ENCODE measurements at places on chromosomes 12 and 14.

- DNase-seq = no peak
These were observed 1316.9 kb upstream of the SEL1L start for GRCh38 chr14:82850576-82850975.

DNA sequence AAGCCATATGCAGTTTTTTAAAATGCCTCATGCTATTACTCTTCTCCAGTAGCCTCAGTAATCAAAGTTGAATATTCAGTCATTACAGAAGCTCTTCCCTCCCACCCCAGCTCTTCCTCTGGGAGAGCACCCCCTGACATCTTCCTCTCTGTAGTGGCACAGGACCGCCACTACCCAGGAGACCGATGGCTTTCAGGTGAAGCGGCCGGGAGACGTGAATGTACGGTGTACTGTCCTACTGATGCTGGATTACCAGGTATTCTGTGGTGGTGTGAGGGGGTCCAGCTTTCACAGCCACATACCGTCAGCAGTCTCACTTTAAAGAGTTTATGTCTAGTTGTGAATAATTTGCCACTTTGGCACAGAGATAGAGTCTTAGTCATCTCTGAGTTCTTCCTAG is 4.6 kb downstream of the SMARCD1 start:
- DNase-seq = no peak

GRCh38 chr12:93569301-93569655 is 3.2 kb upstream of the SOCS2 start:
- no peak for DNase-seq

GRCh38 chr14:59305836-59306555 is 117.5 kb downstream of the DAAM1 start:
- no peak for DNase-seq

DNA sequence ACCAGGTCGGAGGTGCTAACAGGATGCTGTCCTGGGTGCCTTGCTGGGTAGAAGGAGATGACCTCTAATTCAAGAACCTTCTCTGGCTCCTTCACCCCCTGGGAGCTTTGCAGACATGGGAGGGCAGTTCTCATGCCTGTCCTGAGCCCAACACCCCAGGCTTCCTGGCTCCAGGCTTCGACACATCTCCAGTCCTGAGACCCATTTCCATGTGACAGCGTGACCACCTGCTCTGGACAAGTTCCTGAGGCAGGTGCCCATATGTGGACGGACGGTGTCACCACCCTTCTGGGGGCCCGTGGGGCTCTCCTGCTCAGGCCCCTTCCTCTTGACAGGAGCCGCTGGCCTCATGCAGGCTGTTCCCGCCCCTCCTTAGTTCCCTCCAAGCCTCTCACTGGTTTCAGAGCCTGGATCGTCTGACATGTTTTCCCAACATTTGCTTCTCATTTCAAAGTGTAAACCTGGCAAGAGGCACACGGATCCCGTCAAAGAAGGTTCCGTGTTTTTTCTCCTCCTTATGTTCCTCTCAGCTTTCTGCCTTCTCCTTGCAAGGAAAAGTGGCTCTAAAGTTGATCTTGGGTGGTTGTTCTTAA is 291.9 kb upstream of the RTL1 start:
- no peak for DNase-seq

DNA sequence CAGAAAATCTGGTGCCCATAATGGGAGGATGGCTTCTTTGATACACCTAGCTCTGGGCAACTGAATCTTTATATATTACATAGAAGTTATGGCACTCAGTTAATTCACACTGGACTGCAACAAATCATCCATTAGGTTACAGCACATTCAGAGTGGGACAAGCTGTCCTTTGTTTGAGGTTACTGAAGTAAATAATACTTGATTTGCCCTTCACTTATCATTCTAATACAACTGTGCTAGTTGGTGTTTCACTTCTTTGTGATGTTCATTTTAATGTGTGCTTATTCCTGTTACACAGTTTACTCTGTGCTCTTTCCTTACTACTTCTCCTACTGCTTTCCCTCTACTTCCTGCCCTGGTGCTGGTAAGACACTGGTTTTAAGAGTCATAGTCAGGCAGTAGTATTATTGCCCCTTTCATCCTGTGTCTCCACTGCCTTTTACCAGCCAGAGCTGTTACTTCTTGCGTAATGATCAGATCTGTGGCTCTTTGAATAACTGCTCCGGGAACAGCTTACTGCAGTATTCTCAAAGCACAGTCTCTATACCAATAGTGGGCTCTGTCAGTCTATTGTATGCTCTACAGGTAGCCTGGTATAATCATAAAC is 36.4 kb upstream of the GXYLT1 start:
- DNase-seq = no peak

DNA sequence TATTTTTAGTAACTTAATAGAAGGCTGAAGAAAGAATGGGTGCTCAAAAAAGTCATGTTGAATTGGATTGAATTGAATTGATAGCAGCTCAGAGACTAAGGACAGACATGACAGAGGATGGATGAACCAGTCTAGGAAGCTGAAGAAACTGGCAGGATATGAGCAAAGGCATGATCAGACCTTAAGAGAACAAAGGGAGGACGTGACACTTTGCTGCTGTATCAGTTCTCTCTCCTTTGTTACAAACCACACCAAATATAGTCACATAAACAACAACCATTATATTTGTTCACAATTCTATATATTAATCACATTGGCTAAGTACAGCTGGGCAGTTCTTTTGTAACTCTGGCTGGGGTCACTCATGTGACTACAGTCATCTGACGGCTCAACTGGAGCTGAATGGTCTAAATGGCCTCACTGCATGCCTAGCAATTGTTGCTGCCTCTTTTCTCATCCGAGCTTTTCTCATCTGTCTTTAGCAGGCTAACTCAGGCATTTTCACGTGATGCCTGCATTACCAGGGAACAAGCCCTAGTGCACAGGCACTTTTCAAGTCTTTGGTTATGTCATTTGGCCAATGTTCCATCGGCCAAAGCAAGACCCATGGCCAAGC is 355.0 kb downstream of the ETNK1 start:
- no peak for DNase-seq

GRCh38 chr14:59277659-59278058 is 89.2 kb downstream of the DAAM1 start:
- DNase-seq = no peak

DNA sequence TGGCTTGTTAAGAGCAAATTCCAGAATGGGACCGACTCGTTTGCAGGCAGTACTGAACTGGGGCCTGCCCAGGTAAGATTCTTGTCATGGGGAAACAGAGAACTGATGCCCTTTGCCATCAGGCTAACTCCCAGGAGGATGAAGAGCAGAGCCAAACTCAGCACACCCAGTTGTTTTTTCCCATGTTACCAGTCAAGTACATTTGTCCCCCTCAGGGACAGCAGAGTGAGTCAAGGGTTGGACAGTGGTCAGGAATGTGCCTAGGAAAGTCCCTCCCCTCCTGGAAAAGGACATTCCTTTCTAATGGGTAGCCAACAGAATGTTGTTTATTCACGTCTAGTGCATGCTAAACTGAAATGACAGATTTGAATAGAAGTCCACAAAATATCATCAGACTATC is 1.6 kb downstream of the ART4 start:
- DNase-seq = no peak

GRCh38 chr14:103094406-103095209 is at the start of gene EXOC3L4:
Gene EXOC3L4, plus strand, starts transcription at chr14:103094725. Its CDS starts 5,495 bp downstream, at chr14:103100220.
- no peak for DNase-seq

DNA sequence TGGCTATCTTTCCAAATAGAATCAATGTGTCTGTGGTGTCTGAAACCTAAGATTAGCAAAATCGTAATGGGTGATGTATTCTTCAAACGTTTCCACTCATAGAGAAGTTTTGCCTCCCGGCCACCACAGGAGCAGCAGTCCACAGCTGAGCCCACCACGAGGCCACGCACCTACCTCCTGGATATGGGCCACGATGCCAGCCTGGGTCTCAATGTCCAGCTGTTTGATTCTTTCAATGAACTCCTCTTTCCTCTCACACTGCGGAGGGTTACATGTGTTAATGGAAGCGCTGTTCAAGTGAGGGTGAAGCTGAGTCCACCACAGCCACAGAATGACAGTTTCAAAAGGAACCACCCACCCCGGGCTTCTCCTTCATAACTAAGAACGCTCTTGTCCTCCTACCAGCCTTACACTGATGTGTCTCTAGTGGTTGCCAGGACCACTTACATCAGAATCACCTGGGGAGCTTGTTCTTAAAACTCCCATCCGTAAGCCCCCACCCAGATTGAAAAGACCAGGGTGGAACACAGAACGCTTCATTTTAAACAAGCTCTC is 75.3 kb downstream of the CCDC88C start:
- no peak for DNase-seq

- DNase-seq = no peak
These were observed 69.1 kb upstream of the EGLN3 start for GRCh38 chr14:34020014-34020413.

- DNase-seq = no peak
These were observed 33.4 kb downstream of the CHST11 start for GRCh38 chr12:104490186-104490585.

DNA sequence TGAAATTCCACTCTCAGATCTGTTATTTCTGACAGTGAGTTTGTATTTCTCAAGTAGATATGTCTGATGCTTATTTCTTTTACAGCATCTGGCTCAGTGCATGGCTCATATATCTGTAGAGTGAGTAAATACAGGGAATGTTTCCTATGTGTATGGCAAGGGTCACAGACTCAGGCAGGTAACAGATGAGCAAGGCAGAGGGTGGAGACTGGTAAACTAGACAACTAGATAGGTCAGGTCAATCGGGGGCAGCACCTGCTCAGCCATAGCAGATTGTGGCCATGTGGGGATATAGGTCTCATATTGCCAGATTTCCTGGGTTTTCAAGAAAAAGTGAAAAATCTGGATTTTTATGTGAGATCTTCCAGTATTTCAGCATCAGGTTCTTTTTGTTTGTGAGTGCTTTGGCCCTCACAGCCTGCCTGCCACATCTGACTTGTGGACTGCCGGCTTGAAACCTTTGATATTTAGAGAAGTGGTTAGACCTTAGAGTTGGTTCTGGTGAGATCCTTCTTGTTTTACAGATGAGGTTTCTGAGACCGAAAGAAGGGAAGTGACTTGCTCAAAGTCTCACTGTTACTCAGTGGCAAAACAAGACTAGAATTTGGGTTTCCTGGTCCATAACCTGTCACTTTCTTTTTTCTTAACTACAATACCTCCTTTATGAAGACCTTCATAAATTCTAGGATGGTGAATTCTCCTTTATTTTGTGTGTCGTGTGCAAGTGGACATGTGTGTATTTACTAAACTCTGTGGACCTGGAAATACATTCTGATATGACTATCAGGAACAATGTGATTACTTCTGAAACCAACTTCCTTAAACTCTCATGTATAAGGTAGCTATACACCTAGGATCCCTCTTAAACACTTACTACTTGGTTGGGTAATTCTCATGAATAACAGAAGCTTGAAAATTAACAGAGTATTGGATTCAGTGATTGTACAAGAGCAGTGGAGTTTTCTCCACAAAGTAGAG is 34.4 kb downstream of the PROX2 start:
- peak; percentile 31 for DNase-seq

- DNase-seq = no peak
These were observed 18.4 kb downstream of the TMPO start for GRCh38 chr12:98533723-98534251.

GRCh38 chr12:118330421-118331018 is 42.2 kb downstream of the TAOK3 start:
- no peak for DNase-seq

DNA sequence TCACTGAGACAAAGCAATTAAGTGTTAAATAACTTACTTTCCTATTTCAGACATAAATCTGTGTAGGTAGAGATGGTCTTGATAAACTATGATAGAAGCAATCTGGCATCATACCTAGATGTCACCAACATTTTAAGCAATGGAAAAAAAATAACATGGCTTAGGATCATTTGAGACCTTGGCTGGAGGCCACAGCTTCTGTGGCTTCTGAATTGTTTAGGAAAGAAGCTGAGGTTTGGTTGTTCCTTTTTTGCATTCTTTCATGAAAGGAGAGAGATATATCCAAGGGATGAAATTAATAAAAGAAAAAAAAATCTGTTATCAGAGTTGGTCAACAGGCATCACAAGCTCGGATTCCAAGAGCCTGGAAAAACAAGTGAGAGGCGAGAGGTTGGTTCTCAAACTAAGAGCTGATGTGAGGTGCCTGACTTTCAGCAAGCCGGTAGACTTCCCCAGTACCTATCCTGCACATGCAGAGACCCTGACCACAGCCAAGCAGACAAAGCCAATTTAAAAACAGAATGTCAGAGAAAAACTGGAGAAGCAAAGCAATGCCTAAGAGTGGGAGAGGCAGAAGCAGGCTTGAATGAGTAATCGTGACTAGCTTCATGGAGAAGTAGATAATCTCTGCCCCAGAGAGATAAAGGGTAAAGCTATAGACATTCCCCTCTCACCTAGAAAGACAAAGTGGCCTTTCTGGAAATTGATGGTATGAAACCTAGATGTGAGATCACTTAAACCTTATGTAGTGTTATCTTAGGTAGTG is 43.4 kb upstream of the ST8SIA1 start:
- no peak for DNase-seq

DNA sequence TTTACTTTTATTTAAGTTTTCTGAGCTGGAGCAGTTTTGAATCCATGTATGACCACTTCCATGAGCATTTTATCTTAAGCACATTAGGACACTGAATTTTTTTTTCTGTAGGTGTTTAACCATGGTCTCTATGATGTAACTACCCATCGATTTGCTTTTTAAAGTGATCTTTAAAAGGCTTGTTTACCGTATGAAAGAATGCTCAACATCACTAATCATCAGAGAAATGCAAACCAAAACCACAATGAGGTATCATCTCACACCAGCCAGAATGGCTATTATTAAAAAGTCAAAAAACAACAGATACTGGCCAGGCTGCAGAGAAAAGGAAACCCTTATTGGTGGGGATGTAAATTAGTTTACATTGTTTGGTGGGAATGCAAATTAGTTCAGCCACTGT is 23.0 kb downstream of the GLRX5 start:
- DNase-seq = no peak

- DNase-seq = no peak
These were observed 153.1 kb downstream of the TMEM117 start for GRCh38 chr12:43988838-43989560.

DNA sequence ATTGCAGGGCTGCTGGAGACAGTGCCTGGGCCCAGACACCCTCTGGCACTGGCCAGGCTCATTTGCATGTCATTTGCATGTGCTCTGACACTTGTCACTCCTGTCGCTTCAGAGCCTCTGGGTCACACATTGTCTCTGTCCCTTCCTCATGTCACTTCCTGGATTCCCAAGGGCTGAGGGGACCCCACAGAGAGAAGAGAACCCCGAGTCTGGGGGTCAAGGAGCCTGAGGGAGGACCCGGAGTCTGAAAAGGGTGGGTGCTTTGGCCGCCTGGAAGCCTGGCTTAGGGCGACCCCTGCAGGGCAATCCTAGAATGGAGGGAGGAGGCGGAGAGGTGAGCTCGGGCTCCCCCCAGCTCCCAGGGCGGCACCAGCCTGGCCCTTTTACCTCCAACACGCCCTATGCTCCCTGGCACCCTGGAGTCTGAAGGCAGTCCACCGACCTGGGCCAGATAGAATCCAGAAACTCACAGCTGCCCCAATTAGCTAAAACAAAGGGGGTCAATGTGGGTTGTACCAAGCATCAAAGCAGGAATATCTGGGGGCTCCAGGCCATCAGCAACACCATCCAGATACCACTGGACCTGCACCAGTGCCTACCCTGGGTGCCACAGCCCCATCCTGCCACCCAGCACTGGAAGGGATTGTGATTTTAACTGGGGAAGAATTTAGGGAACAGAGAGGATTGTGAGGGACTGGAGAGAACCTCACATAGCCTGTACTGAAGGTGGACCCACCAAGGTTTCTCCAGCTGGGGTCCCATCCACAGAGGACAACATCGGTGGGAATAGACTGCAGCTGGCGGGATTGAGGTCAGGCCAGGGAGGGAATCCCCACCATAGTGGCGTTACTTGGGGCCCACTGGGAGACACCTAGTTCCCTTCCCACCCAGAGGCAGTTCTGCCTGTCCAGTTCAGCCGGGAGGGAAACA is 21.8 kb upstream of the KRT78 start:
- DNase-seq = peak; percentile 64

GRCh38 chr12:125089083-125089482 is 23.8 kb downstream of the AACS start:
- DNase-seq = no peak
